Vein endothelial cell (primary cell): ENCODE measurements at places on chromosomes 16 and 17. TPM values are rescaled to one million over a fixed set of nuclear protein-coding genes. Genes with fewer than 3 reads are reported as not detected.

The CLN3 gene
- total RNA-seq = 20.8 and 22.2 TPM in 2 replicates

The SLC16A13 gene
- 2.0 TPM in 2 replicates for total RNA-seq

The NOD2 gene
- total RNA-seq = under 0.01 TPM in 1 of 2 replicates, not detected in the other

The MRPS7 gene
- 75.5 and 79.7 TPM in 2 replicates for total RNA-seq

The RCVRN gene
- not detected in 2 replicates for total RNA-seq

The YBX2 gene
- 2.3 TPM in 1 of 2 replicates, not detected in the other for total RNA-seq

The LDHD gene
- total RNA-seq = 0.29 and 0.98 TPM in 2 replicates

The SPOP gene
- total RNA-seq = 50.1 and 65.0 TPM in 2 replicates

The FAM20A gene
- total RNA-seq = not detected in 2 replicates

The ABCC12 gene
- total RNA-seq = not detected in 2 replicates

The CDRT15 gene
- total RNA-seq = not detected in 2 replicates

The HSD17B1 gene
- 0.10 and 0.65 TPM in 2 replicates for total RNA-seq

The MYL4 gene
- total RNA-seq = 1.5 and 2.0 TPM in 2 replicates

The KREMEN2 gene
- not detected in 2 replicates for total RNA-seq
